Activated CD4-positive, CD25-positive, alpha-beta regulatory T cell treated with anti-CD3 and anti-CD28 coated beads, Interleukin-2, amount 50 U/mL, for 72 hours (primary cell): ENCODE measurements at places on chromosomes 1 and 21.
A peak's percentile ranks its signal among the peaks of the same experiment; 100 is the strongest.

- no peak for DNase-seq
These were observed 262.8 kb downstream of the TPR start for GRCh38 chr1:186112280-186112679.

- DNase-seq: no peak
These were observed 39.1 kb upstream of the ZC3H11B start for GRCh38 chr1:219651993-219652392.

- no peak for DNase-seq
These were observed 121.6 kb downstream of the NTMT2 start for GRCh38 chr1:170267317-170267716.

DNA sequence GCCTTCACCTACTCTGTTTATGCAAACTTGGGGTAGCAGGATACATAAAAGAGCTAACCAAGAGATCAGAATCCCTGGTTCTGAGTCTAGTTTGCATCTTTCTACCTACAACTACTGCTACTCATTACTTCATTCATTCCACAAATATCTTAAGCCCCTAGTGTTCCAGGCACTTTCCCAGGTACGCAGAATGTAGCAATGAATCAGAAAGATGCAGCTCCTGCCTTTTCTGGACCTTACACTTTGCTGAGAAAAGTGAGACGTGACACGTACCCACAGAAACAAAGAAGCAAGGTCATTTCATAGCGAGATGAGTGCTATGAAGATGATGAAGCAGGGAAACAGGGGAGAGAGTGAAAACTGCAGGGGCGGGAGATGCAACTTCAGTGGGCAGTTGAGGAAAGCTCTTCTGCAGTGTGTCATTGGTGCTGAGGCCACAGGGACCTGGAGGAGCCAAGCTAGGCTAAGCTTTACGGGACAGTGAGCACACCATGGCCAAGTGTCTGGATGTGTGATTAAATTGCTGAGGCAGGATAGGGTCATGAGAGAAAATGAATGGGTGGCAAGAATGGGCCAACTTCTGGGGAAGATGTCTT, 167.9 kb downstream of the TNFSF18 start:
- DNase-seq: no peak

- DNase-seq: no peak
These were observed 99.5 kb downstream of the CASZ1 start for GRCh38 chr1:10696977-10697376.

- peak; percentile 60 for DNase-seq
These were observed 31.2 kb downstream of the CDCP2 start for GRCh38 chr1:54121482-54122134.

DNA sequence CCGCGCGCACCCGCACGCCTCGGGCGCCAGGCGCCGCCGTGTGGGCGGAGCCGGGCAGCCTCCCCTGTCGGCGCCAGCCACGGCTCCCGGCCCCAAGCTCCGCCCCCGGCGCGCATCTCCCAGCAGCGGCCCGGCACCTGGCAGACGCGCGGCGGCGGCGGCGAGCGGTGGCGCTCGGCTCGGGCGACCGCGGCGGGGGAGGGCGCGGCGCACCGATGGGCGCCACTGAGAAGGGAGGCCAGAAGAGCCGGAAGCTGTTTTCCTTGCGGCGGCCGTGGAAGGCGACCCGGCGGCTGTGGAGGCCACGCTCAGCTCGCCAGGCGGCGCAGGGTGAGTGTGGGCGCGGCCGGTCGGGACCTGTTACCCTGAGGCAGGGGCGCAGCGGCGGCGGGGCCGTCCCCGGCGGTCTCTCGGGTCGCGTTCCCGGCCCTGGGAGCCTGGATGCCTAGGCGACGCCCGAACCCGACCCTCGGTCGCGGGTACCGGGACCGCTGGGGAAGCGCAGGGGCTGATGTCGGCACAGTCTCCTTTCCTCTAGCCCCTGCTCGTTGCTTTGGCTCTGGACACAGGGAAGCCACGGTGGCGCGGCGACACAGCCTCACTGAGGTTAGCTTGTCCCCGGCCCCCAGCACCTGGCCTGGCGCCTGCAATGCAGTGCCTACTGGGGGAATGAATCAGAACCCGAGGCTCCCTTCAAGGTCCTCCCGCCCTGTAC, 54.9 kb upstream of the DNAJC6 start:
- peak; percentile 82 for DNase-seq

GRCh38 chr1:165222580-165222979, 133.9 kb downstream of the LMX1A start:
- no peak for DNase-seq

DNA sequence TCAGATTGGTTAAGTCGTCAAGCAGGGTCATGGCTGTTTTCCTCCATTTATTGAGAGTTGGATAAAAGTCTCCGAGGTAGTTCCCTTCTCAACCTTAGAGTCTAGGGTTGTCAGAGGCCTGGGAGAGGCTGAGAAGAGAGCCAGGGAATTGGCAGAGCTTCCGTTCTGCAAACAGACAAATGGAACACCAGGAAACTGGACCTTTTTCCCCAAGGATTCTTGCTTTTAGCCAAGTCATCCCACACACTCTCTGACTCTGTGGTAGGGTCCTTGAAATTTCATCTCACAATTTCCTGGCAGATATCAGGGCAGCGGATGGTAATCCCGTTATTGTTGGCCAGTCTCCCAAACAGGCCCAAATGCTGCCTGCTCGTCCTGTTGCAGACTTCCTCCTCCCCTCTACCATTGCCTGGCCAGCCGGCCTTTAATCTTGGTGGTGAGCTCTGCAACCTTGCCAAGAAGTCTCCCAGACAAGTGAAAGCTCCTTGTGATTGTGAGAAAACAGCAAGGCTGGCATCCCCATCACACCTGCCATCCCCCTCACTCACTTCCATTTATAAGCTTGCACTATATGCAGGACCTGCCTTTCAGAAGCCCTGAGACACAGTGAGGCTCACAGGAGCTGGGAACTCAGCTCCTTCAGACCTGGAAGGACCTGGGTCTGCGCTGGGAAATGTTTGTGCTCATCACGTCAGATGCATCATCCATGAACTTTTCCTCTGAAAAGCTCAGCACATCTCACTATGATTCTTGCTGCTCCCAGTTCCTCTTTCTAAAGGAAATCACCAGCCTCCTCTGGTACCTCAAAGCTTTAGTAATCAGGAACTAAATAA, 13.7 kb upstream of the SRP9 start:
- DNase-seq: no peak

DNA sequence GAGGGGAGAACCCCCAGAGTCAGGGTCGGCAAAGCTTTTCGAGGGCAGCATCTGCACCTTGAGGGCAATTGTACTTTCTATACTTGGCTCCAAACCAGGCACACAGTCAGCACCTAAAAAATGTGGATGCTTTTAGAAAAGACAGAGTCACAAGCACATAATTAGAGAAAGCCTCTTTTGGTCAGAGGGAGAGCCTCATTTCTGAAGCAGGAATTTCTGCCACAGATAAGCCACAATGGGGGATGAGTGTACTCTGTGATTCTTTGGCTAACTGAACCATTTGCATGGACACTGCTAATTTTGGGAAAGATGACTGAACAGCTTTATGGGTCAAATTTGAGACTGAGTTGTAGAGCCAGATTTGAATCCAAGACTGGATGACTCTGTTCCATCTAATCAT, 635.7 kb downstream of the KIF26B start:
- no peak for DNase-seq

DNA sequence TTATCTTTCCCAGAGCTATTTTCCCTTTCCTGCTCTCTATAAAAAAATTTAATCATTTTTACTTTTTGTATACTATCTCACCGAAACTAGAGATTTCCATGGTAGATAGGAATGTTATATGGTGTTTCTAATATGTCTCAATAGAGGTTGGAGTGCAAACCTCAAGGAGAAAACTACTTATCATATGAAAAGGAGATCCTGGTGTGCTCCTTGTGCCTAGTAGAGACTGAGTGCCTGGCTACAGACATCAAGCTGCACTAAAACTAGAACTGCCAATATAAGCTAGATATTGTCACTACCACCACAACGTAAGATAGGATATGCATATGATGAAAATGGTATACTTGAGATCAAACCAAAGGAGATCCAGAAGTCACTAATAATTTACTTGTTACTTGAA, 67.0 kb downstream of the RGS18 start:
- no peak for DNase-seq
